ENCODE measurements at places on chromosomes 7 and 10.

DNA sequence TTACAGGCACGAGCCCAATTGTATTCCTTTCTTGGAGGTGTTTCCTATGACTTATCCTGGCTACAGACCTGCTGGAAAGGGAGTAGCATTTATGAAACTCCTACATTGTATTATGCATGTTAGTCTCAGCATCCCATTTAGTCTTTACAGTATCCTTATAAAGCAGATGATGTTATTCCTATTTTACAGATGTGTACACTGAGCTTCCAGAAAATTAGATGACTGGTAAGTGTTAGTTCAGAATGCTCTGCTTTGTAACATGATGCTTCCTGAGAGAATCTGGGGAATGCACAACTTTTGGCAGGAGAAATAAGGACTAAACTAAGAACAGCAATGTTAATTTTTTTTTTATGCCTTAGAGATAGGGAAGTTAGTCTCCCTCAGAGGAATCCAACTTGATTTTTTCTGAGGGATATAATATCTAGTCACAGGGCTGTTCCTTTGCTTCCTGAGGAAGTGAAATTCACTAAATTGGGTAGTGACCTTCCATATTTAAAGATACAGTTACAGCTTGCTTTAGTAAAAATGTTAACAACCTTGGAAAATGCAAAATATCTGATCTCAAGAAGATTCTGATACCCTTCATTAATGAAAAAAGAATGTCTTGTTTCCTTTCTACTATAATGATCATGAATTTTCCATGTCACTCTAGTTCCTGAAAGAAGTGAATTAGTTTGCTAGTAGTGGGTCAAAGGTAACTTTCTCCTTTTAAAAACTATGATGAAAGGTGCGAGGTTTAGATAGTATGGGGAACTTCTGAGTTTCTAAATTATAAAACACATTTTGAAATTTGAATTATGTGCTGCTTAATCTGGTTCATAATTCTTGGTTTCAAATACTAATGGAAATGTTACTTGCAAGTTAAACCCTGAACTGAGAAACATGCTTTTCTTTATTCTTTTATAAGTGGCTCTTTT is 194.0 kb upstream of the PRPS1L1 start:
- no peak for DNase-seq

DNA sequence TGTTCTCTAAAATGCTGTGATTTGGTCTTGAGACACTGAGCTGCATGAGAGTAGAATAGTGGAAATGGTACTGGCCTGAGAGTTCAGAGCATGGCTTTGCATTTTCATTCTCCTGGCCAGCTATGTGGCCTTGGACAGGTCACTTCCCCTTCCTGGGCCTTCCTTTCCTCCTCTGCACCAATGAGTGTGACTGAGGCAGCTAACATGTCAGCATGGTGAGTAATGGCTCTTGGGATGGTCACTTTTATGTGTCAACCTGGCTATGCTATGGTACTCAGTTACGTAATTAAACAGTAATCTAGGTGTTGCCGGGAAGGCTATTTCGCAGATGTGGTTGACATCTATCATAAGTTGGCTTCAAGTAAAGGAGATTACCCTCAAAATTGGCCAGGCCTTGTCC is 109.3 kb downstream of the RTKN2 start:
- no peak for DNase-seq

DNA sequence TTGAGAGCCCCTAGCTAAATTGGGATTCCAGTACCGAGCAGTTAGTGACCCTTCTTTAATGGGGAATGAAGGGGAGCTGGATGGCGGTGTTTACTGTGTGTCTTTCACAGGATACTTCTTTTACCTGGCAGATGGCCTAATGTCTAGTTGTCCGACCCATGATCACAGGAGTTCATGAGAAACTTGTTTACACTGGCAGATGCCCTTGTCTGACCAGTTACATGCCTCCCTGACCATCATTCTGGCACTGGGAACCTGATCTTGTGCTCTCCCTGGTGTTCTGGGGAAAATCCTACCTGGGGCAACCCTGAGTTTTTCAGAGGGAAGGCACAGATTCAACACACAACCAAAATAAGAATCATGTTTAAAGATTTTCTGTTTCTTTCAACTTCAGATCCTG is 120.1 kb upstream of the SLC13A1 start:
- DNase-seq = no peak

- DNase-seq = no peak
Observed at GRCh38 chr10:121644501-121644900, 46.3 kb upstream of the FGFR2 start.

DNA sequence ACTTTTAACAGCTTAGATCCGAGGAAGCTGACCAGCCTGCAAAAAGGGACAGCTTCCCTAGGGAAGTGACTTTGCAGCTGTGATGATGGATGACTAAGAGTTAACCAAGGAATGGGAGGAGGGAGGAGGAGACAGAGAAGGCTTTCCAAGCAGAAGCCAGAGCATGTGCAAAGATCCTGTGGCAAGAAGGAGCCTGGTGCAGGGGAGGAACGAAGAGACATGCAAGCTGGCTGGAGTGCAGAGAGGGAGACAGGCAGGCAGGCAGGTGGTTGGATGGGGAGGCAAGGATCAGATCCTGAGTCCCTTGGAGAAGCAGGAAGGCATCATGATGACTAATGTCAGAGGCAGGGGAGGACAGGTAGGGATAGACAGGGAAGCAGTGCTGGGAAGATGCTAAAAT is 148.8 kb downstream of the PFKFB3 start:
- no peak for DNase-seq

- DNase-seq = no peak
Observed at GRCh38 chr7:17721736-17722285, 218.5 kb downstream of the SNX13 start.

DNA sequence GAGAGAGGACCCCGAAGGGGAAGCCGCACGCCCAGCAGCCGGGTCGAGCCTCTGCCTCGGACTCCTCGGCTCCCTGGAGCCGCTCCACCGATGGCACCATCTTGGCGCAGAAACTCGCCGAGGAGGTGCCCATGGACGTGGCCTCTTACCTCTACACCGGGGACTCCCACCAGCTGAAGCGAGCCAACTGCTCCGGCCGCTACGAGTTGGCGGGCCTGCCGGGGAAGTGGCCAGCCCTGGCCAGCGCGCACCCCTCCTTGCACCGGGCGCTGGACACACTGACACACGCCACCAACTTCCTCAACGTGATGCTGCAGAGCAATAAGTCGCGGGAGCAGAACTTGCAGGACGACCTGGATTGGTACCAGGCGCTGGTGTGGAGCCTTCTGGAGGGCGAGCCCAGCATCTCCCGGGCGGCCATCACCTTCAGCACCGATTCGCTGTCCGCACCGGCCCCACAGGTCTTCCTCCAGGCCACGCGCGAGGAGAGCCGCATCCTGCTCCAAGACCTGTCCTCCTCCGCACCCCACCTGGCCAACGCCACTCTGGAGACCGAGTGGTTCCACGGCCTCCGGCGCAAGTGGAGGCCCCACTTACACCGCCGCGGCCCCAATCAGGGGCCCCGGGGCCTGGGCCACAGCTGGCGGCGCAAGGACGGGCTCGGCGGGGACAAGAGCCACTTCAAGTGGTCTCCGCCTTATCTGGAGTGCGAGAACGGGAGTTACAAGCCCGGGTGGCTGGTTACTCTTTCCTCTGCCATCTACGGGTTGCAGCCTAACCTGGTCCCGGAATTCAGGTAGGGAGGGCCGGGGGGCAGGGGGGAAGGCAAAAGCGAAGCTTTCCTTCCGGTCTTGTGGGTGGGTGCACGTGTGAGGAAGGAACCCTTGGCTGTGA is 973 bp downstream of the GPR158 start:
- DNase-seq = no peak

DNA sequence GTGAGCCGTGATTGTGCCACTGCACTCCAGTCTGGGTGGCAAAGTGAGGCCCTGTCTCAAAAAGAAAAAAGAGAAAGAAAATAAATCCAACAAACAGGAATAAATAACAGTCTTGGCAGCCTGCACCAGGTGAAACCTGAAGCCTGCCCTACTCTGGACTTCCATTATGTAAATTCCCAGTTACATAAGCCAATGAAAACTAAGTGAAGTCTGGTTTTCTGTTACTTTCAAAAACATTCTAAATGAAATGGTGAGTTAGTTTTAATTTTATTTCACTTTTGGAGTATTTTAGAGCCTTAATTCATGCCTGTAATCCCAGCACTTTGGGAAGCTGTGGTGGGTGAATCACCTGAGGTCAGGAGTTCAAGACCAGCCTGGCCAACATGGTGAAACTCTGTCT is 22.5 kb upstream of the HIBADH start:
- DNase-seq = no peak

DNA sequence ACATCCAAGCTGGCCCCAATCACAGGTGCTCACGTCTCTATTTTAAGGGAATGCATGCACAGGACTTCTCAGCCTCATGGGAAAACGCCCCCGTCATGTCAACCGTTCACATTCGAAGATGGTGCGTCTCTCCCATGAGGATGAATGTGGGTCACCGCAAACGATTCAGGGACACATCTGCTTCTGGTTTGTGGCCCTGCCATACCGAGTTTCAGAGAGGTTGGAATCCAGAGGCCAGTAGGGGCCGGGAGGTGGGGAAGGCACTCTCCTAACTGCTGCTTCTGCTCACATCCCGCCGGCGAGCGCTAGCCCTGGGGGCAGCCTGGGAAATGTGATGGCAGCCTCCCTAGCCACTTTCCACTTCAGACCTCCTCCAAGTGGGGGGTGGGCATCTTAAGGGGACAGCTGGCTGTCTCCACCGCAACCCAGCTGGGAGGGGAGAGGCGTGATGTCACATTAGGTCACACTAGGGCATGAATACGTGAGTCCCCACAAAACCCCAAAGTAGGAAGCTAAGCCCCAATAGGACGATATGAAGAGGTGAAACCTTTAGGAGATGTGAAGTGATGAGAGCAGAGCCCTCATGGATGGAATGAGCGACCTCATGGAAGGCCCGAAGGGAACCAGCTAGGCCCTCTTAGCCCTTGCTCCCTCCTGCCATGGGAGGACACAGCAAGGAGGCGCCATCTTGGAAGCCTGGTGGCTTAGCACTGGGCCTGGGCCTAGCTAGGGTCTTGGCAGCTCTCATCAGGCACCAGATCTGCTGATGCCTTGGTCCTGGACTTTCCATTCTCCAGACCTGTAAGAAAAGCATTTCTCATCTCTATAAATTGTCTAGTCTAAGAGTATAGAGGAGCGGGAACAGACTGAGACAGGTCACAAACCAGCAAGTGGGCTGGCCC is 107.8 kb downstream of the TCERG1L start:
- no peak for DNase-seq

- no peak for DNase-seq
Observed at GRCh38 chr7:120108376-120108775, 164.6 kb upstream of the KCND2 start.

DNA sequence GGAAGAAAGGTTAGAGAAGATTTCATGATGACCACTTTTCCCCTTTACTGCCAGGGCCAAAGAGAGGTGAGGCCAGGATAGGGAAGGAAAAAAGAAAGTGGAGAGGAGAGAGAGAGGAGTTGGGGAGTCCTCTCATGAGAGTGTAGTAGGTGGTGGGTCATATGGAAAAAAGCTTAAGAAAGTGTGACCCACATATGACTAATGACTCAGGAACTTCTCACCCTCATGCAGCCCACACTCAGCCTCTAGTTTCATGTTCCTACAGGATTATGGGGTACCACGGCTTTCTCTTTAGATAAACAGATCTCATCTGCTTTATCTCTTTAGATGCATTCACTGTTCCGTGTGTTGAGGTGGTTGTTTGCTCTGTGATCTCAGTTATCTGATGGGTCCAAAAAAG is 462.5 kb upstream of the IGFBP3 start:
- no peak for DNase-seq

GRCh38 chr7:156929789-156930539 is 19.5 kb upstream of the NOM1 start:
- DNase-seq = no peak

GRCh38 chr10:63071145-63071544 is 62.0 kb upstream of the NRBF2 start:
- DNase-seq = no peak

GRCh38 chr7:17846935-17847334 is 93.4 kb downstream of the SNX13 start:
- DNase-seq = no peak

DNA sequence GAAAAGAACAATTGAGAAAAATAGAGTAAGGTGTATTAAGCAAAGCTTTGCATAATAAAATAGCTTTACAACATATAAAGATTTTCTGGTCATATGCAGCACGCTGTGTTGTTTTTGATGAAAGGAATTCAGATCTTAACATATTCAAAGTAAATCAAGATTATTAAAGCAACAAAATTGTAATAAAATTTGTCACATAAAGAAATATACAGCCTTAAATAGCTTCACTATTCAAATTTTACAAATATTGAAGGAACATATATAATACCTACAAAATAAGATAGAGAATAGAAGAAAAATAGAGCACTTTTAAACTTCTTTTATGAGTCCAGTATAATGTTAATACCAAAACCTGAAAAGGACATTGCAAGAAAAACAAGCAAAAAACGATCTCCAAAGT is 749.1 kb upstream of the POT1 start:
- no peak for DNase-seq

DNA sequence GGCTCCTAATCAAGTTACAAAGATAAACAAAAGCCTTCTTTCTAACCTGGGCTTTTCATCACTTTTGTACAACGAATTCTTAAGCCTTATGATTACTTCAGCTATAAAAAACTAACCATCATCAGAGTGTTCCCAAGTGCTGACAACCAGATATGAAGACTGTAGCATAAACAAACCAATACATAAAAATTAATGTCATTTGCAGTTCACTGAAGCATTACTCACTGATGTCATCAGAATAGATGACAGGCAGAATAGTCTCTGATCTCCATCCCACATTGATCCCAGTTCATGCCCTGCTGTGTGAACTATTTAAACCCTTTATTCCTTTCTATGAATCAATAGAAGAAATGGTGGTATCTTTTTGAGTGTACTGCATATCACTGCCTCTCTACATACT is 84.4 kb downstream of the DNAJC1 start:
- no peak for DNase-seq

- DNase-seq = no peak
Observed at GRCh38 chr7:95092324-95092723, 184.9 kb downstream of the PPP1R9A start.

GRCh38 chr7:104272767-104273384 is 55.5 kb upstream of the LHFPL3 start:
- DNase-seq = no peak

DNA sequence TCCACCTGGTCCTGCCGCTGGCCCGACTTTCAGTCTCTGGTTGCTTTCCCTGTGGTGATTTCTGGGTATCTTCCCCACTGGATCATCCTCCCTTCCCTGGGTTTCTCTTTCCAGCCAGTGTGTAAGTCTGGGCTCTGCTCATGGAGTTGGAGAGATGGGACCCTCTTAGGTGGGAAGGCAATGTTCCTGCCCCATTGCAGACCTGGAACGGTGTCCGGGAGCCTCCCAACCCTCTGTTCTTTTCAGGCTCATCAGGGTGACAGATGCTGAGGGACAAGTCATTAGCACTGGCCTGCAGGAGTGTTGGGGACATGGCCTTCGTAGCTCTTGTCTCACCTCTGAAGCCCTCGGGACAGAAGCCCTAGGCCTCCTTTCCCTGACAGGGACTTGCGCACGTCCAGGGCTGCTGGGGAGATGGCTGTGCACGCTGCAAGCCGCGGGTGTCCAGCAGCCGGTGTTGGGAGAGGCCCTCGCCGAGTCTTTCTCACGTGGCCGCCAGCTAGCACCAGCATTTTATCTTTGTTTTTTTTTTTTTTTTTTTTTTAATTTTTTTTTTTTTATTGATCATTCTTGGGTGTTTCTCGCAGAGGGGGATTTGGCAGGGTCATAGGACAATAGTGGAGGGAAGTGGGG is 17.2 kb downstream of the ZNF783 start:
- no peak for DNase-seq

GRCh38 chr10:70832221-70832620 is 16.5 kb downstream of the SGPL1 start:
- no peak for DNase-seq

GRCh38 chr10:63391812-63392211 is 74.0 kb downstream of the JMJD1C start:
- no peak for DNase-seq

GRCh38 chr7:91088691-91089090 is 175.5 kb upstream of the FZD1 start:
- no peak for DNase-seq

All from stimulated activated CD4-positive, alpha-beta T cell treated with anti-CD3 and anti-CD28 coated beads, Interleukin-15, amount 100 ng/mL, for 1 hour (primary cell).